ENCODE measurements at places on chromosomes 6 and 20.

DNA sequence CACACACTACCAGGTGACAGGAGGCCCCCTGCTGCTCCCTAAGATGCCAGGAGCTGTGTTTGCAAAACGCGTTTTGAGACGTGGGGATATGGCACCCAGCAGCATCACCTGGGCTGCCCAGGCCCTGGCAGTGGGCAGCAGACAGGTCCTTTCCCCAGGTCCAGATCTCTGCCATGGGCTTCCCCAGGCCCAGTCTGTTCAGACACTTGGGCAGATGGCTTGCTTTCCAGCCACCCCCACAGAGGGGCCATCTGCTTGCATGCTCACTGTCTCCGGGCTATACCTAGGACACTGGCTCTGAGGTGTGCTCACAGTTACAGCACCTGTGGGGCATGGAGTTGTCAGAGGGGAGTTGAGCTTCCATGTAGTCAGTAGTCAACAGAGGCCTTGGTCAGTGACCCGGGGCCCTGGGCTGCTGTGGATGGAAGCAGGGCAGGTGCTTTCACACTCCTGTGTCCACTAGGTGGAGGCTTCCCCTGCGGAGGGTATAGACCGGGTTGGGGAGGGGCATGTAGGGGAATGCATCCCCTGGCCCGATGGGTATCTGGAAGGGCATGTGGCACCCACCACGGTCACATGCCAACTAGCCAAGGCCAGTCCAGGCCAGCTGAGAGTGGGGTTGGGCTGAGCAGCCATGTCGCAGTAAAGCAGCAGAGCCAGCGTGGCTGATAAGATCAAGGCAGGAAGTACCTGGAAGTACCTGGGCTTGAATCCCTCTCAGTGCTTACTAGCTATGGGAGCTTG lies 185.4 kb upstream of the SLC24A3 start:
- DNase-seq, result no peak

DNA sequence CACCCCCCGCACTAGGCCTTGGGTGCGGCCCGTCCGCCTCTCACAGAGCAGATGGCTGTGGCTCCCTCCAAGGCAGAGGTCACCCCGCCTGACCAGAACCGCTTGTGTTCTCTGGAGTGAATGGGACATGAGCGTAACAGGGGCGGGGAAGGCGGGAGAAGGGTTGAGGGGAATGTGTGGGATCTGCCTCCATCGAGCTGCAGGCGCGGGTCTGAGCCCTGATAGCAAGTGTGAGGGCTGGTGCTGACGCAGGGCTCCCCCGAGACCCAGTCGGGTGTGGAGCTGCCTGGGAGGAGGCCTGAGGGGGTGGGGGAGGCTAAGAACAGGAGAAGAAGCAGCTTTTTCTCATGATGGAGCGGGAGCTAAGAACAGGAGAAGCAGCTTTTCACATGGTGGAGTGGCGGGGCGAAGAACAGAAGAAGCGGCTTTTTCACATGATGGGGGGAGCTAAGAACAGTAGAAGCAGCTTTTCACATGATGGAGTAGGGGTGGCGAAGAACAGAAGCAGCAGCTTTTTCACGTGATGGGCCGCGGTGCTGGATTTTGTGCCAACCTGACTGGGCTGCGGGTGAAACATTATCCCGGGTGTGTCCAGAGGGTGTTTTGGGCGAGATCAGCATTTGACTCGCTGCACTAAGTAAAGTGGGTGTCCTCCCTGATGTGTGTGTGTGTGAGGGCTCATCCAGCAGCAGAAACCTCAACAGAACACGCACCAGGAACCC lies 169.3 kb downstream of the TTLL2 start:
- no peak for DNase-seq

DNA sequence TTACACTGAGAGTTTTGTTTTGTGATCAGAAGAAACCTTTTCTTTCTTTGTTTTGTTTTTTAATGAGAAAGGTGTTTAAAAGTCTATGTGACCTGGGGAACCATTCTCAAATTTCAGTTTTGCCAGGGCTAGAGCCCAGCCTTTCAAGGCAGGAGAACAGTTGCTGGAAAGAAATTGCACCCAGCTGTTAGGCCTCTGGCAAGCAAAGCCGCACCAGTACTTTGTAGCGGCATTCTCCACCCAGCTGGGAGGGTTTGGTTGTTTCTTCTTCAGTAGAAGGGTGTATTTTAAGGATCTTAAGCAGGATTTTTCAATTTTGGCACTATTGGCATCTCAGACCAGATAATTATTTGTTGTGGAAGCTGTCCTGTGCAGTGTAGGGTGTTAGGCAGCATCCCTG lies 16.6 kb upstream of the MAPK13 start:
- no peak for DNase-seq

- no peak for DNase-seq
These were observed 15.0 kb downstream of the RBM39 start for GRCh38 chr20:35726842-35727711.

- DNase-seq, result no peak
These were observed 940.6 kb upstream of the FLRT3 start for GRCh38 chr20:15278041-15278440.

- DNase-seq, result peak; percentile 22
These were observed 289.4 kb downstream of the CDC5L start for GRCh38 chr6:44676826-44677433.

- DNase-seq, result no peak
These were observed 562.5 kb upstream of the MAP3K7 start for GRCh38 chr6:91149246-91149955.

- no peak for DNase-seq
These were observed 937 bp downstream of the SPACA1 start for GRCh38 chr6:88048578-88048977.

DNA sequence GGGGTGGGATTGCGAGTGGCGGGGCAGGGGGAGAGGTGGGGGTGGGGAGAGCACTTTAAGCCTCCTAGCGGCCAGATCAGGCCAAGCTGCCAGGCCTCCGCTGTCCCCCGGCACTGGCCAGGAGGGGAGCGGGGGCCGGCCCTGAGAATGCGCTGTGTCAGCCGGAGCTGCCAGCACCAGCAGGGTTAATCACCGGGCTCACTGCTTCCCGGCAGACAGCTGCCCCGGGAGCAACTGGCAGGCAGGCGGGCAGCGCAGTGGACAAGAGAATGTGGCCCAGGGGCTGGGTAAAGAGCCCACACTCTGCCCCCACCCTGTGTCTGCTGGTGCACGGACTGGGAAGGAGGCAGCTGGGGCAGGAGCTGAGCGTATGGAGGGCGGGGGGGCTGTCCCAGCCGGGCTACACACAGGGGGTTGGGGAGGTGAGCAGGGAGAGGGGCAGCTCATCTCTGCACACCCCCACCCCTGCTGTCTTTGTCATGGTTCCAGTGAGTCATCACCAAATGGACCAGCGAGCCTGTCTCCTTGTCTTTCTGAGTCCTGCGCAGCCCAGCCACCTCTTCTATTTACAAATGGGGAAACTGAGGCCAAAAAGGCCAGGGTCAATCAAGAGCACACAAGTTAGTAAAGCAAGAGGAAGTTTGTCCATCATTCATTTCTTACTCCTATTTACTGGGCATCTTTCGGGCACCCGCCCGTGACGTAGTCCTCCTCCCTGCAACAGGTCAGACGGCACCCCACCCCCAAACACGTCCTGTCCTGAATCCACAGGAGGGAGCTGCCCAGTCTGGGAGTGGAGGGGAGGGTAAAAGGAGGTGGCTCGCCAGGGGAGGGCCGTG lies 2.1 kb upstream of the LAMA5 start:
- DNase-seq, result peak; percentile 70

DNA sequence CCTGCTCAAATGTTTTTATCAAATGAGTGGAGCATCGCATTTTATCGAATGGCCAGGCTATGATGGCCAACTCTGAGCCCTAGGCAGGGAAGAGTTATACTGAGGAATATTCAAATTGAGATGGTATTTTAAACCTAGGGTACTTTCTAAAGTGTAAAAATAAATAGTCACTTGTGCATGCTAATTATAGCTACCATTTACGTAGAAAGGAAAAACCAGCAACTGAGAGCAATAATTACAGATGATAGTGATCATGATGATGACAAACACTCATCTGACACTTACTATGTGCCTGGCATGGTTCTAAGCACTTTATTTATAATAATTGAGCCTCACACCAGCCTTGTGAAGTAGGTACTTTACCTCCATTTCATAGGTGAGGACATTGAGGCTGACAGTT lies 455.7 kb downstream of the CD83 start:
- no peak for DNase-seq

GRCh38 chr6:73652637-73653570 lies 888 bp downstream of the SLC17A5 start:
- DNase-seq, result peak; percentile 76

DNA sequence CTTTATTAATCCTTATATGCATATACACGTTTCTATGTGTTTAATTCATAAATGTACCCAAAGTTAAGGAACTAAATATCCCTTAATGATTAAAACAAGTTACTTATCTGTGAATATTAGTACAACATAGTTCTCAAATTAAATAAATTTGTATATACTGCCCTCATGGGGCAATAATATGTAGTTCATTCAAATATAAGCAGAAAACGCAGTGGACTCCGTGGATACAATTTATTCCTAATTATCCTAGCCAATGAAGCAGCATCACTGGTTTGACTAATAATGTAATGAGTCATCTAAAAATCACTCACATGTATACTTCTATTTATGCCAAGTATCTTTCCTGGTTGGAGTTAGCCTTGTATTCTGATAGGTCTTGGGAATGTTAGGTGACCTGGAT lies 111.6 kb downstream of the TBC1D32 start:
- peak; percentile 41 for DNase-seq

DNA sequence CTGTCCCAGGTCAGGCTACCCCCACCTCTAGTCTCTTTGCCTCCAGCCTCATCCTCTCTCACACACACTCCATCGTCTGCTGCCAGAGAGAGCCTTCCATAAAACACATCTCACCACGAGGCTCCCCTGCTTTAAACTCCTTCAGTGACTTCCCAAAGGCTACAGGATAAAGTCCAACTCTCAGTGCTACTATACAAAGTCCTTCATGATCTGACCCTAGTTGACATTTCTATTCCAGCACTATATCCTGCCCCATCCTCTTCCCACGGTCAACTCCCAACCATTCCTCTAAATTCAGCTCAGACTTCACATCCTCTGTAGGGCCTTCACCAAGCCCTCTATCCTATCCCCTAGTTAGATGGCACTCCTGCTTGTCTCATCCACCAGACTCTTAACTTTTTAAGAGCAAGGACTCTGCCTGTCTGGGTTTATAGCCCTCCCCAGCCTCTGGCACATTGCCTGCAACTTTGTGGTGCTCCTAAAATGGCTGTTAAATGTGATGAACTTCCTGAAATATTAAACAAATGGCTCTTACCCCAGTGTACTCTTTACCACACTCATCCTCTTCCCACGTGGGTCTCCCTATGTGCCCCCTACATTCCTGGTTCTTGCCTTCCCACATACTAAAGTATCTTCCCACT lies 36.1 kb downstream of the KIF16B start:
- no peak for DNase-seq

DNA sequence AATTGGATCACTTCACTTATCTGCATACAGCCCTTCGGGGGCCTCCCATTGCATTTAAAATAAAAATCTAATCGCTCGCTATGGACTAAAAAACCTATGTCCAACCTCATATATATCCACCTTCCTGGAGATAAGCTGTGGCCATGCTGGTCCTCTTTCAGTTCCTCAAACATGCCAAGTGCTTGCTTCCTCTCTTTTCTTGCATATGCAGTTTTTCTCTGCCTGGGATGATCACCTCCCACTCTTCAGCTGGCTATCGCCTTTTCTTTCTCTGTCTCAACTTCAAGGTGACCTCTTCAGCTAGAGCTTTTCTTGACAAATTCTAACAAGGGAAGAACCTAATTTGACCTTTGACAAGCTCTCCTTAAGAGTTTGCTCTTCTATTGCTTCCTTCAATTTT lies 5.6 kb upstream of the TFB1M start:
- no peak for DNase-seq

DNA sequence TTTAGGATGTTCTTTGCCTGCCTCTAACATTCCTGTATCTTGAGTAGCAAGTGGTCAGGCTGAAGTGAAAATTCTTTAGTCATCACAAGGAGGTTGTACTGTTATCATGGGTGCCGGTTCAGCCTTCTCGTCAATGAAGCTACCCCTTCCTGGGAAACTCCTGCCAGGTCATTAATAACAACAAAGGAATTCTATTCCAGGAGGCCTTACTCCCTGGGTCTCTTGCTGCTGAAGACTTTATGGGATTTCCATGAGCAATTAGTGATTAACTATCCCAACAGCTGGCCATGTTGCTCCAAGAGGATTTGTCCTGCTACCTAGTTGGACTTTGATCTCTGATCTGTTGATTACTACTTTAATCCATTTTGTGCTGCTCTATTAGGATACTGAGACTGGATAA lies 62.7 kb upstream of the ELOVL5 start:
- DNase-seq, result peak; percentile 8

GRCh38 chr20:10649080-10649796 lies 24.6 kb downstream of the JAG1 start:
- no peak for DNase-seq

- no peak for DNase-seq
These were observed 93.7 kb downstream of the SSR1 start for GRCh38 chr6:7219310-7219709.

GRCh38 chr6:148271711-148272439 lies 70.8 kb upstream of the SASH1 start:
- DNase-seq, result peak; percentile 84

DNA sequence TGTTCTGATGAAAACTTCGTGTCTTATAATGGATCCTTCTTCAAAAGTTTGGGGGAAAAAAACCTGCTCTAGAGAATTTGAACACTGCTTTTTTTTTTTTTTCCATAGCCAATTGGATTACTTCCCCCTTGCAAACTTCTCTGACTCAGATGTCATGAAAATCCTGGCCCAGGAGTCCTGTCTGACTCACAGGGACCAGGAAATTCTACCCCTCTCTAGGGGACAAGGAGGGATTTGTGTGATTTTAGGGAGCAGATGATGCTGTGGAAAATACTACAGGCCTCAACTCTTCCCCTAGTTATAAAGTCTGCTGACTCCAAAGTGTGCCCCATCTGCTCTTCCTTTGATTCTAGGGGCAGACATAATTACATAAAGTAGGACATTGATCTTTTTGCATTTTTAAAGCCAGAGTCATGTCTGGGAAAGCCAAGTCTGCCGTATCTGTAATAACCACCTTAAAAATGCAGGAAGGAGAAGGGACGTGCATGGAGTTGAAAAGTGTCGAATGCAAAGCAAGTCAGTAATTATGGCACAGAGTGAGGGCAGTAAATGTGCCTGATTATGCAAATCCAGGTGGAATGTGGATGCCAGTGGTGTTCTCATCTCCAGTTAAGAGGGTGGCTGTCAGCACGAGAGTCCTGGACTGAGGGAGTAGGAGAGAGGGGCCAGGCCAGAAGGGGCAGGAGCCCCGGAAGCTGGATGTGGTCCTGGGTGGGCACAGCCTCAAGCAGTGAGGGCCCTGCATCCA lies 144.3 kb upstream of the SULF2 start:
- peak; percentile 78 for DNase-seq

All from GM03348 (cell line).